ENCODE measurements at places on chromosomes 7 and 10.

GRCh38 chr7:79453266-79453557 is 255 bp downstream of the MAGI2 start:
- no peak for DNase-seq

- no peak for DNase-seq
Measured at GRCh38 chr7:45884136-45884535, 4.2 kb upstream of the IGFBP1 start.

DNA sequence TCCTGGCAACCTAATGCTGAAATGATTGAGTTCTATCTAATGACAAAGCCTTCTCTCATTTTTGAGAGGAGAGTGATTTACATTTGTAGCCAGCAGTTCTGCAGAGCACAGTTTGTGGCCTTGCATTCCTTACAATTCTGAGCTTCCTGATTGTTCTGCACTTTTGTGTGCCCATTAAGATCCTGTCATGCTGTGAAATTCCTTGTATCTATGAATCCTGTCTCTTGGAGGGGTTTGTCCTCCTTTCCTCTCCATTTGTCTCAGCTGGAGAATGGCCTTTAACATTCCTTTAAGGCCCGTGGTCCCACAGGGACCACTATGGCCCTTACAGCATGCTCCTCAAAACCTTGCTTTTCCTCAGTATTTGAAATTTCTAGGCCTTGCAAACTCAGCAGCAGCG is 10.4 kb downstream of the KLHL7 start:
- DNase-seq: no peak

DNA sequence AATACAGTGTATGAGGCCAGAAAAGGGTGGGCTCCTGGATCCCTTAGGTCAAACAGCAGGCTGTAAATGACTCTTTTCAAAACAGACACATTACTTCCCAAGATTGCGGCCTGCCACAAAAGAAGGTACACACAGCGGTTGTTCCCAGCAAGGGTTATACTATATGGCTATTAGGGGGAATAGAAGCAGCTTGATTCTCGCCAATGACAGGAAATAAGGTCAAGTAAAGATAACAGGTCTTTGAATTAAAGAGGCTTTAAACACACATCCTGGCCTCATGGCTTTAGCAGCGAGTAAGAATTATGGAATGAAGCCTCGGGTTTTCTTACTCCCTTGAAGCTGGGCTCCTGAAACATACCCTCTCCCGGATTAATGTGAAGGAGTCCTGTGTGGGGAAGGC is 58.3 kb downstream of the CYP26A1 start:
- no peak for DNase-seq

DNA sequence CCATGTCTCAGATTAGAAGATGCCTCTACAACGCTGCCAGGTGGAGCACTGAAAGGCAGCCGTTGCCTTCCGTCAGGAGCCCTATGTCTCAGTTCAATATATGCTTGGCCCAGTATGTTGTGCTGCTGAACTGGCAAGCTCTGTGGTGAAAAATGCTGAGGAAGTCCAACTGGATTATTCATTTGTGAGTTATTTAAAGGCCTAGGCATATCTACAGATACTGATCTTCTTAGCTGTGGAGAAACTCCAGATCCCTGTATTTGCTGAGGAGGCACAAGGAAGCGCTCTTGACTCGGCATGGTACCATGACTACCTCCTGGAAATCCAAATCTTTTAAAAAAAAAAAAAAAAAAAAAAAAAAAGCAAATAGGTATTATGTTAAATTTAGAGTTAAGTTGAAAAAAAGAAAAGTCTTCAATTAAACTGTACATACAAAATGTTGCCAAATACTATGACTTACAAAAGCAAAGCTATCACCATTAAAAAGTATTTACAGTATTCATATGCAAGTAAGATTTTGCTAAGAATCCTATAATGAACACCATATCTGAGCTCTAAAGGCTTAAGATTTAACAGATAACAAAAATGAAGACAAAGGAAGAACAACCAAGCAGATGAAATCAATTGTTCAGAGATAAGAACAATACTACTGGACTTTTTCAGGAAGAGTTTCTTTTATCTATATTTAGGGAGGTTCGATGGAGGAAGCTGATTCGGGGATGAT is 152.4 kb downstream of the GALNT11 start:
- DNase-seq: no peak

DNA sequence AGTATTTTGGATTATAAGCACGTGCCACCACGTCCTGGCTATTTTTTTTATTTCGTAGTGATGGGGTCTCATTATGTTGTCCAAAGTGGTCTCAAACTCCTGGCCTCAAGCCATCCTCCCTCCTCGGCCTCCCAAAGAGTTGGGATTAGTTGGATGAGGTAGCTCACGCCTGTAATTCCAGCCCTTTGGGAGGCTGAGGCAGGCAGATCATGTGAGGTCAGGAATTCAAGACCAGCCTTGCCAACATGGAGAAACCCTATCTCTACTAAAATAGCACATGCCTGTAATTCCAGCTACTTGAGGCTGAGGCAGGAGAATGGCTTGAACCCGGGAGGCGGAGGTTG is 21.8 kb upstream of the YWHAG start:
- no peak for DNase-seq
